ENCODE measurements at places on chromosomes 2 and 18.

DNA sequence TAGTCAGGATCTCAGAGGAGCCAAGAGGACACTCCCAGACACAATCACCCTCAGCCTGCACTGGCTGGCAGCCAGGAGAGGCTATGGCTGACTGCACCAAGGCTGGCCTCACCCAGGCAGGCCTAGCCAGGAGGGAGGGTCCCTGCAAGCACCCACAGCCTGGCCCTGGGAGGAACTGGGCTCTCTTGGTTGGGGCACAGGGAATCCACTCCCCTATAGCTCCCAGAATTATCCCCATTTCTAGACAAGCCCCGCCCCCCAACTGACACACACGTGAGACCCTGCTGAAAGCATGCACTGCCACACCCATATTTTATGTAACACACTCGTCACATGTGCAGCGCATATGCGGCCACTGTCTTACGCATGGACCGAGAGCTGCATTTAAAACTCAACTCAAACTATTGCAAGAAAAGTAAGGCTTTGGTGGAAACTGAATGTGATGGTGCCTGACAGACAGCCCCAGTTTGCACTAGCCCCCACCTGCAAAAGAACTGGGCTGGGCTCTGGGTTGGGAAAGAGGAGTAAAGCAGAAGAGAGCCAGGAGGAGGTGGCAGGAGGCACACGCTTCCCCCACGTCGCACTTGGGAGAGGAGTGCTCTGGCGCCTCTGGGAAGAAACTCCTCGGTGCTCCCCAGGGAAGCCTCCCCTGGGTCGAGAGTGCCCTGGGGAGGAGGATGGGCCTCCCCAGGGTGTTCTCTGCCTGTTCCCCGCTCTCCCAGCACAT is 28.9 kb upstream of the ARHGEF4 start:
- DNase-seq, result peak; percentile 22

GRCh38 chr2:77054938-77055337 is 467.2 kb downstream of the LRRTM4 start:
- no peak for DNase-seq

- DNase-seq, result no peak
These were observed 186.1 kb downstream of the ADCYAP1 start for GRCh38 chr18:1090758-1091157.

GRCh38 chr2:174121175-174121574 is 127.2 kb downstream of the OLA1 start:
- no peak for DNase-seq

DNA sequence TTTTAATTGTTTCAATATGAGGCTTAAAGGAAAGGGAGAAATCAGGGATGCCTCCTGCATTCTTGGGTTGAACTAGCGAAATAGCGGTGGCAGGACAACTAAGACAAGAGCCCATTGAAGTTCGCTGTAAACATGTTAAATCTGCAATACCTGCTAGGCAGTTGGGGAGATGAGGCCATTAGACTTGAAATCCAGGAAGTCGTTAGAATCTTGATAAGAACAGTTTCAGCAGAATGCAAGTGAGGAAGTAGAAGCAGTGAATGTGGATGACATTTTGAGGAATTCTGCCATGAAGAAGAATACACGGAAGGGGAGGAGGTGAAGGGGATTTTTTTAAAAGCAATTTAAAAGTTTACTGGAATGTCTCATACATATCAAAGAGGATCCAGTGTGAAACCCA is 109.7 kb downstream of the LPIN1 start:
- DNase-seq, result no peak

Measured in NCI-H510A treated with DMSO at 0.1 percent for 48 hours (cell line).